ENCODE measurements at places on chromosomes 5 and 9. TPM values are rescaled to one million over a fixed set of nuclear protein-coding genes. Genes with fewer than 3 reads are reported as not detected.

The CSF2 gene
- not detected for total RNA-seq

The LCN6 gene
- total RNA-seq: not detected

The FSTL4 gene
- total RNA-seq: not detected

The PDE8B gene
- total RNA-seq: not detected

The CDH9 gene
- not detected for total RNA-seq

The C9orf153 gene
- total RNA-seq: not detected

The STPG3 gene
- total RNA-seq: not detected

All from GM23248 (cell line).